ENCODE measurements at places on chromosomes 2 and 18. TPM values are rescaled to one million over a fixed set of nuclear protein-coding genes. Genes with fewer than 3 reads are reported as not detected.

The CRYGC gene
- not detected for total RNA-seq

The KLF11 gene
- total RNA-seq: 6.8 TPM

The CRIM1 gene
- 3.7 TPM for total RNA-seq

The ABHD3 gene
- total RNA-seq: 54.0 TPM

The XDH gene
- total RNA-seq: not detected

The LIPG gene
- 0.11 TPM for total RNA-seq

The SIX3 gene
- not detected for total RNA-seq

The ADRA2B gene
- 0.08 TPM for total RNA-seq

The KYNU gene
- total RNA-seq: not detected

The ALLC gene
- total RNA-seq: not detected

The ILKAP gene
- 58.3 TPM for total RNA-seq

The PLGLB2 gene
- total RNA-seq: 0.39 TPM

The SKOR2 gene
- not detected for total RNA-seq

Data from activated CD8-positive, alpha-beta T cell treated with anti-CD3 and anti-CD28 coated beads, Interleukin-2, amount 10 ng/mL, durations not matched to agents 7 days and 5 days (primary cell).